ENCODE measurements at places on chromosomes 1 and 21.

GRCh38 chr1:77709727-77710126 is 27.3 kb upstream of the ZZZ3 start:
- DNase-seq: no peak

DNA sequence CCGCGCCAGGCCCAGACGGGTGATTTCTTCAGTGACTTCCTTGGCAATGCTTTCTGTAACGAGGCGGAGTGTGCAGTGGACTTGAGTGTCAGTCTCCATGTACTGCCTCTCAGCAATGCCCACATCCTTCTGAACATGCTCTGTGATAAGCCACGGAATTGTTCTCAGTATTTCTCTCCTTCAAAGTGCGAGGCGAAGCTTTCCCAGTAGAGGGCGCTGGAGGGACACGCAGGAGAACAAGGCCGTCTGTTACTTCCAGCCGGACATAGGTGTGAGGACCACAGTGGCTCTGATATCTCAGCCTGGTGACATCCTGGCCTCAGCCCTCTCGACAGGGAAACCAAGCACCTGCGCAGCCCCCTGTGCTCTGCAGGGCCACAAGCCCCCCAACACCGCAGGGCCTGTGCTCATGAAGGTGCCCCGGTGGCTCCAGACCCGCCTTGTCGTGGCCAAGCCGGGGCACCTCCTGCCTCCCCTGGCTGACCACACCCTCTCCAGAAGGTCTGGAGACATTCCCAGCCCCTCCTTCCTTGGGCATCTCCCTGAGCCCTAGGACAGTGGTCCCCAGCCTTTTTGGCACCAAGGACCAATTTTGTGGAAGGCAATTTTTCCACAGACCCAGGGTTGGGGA is 46.1 kb upstream of the BACE2 start:
- DNase-seq: no peak

DNA sequence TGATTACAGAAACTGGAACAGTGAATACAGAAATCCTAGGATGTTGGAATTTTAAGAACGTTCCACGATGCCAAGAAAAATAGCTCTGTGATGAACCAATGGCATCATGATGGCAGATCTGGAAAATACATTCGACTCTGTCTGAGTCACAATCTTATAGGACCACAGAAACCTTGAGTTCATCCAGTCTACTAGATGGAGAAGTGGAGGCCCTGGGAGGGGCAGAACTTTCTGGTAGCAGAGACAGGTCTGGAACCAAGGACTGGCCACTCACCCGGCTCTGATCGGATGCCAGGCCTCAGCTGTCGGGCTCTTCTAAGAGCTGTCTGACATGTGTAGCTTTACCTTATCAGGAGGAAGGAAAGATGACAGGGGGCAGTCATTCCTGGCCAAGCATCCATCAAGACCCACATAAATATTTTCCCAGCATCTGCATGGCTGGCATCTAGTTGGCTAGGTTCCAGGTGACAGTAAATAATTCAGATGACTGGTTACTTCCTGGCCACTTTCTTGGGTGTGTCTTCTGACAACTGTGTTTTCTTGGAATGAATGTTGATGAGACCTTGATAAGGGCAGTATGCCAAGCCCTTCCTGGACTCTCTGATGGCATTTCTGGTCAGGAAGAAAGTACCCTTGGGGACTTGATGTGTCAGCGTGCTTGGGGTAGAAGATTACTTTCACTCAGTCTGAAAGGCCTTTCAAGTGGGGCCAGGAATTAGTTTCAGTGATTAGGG is 72.6 kb upstream of the TRABD2B start:
- DNase-seq: no peak

GRCh38 chr1:59696421-59697115 is 118.2 kb upstream of the HOOK1 start:
- no peak for DNase-seq

- DNase-seq: no peak
These were observed 20.9 kb downstream of the TTLL7 start for GRCh38 chr1:83978056-83978455.

GRCh38 chr1:175877939-175878737 is 134.7 kb upstream of the TNR start:
- DNase-seq: no peak

- DNase-seq: no peak
These were observed 12.5 kb downstream of the IQGAP3 start for GRCh38 chr1:156559797-156560385.

- DNase-seq: no peak
These were observed 15.6 kb upstream of the RAP1A start for GRCh38 chr1:111603979-111604378.

- no peak for DNase-seq
These were observed 210.1 kb downstream of the FGGY start for GRCh38 chr1:59506952-59507351.

DNA sequence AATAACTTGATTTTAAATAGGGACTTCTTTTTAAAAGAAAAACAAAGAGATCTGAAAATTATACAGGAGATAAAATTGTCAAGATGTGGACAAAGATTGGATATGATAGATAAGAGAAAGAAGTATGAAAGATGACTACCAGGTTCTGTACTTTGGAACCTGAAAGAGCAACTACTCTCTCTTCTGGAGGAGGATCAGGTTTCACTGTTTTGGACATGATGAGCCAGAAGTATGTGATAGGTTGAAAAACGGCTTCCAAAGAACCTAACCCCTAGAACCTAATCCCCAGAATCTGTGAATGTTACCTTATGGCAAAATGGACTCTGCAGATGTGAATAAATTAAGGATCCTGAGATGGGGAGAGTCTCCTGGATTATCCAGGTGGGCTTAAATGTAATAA is 26.2 kb downstream of the RSBN1 start:
- DNase-seq: no peak

DNA sequence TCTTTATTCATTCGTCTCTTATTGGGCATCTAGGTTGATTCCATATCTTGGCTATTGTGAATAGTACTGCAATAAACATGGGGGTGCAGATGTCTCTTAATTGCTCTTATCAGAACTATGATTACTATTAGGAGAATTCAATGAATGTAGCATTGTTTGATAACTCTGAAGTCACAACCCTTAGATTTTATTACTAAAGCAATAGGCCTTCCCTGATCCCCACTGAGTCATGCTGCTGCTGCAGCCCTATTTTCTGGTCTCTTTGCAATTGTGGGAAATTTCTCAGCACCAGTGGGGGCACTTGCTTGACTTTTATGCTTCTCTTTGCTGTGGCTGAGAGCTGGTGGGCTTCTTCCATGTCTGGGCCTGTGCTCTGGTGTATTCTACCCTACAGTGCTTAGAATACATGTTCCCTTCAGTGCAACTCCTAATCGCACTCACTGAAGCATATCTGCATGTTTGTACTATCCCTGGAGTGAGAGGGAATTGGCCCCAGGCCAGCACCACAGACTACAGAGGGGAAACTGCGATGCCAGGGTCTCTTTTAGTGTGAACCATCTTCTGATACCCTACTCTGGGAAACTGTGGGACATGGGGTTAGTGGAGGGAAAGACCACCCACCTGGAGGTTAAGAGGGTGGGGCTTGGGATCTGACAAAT is 52.2 kb upstream of the ROR1 start:
- no peak for DNase-seq

GRCh38 chr1:233151861-233152260 is 143.7 kb downstream of the PCNX2 start:
- DNase-seq: no peak

- DNase-seq: no peak
These were observed 7.9 kb upstream of the ZRANB2 start for GRCh38 chr1:71088645-71089287.

GRCh38 chr1:157773493-157774350 is 3.2 kb downstream of the FCRL2 start:
- no peak for DNase-seq

DNA sequence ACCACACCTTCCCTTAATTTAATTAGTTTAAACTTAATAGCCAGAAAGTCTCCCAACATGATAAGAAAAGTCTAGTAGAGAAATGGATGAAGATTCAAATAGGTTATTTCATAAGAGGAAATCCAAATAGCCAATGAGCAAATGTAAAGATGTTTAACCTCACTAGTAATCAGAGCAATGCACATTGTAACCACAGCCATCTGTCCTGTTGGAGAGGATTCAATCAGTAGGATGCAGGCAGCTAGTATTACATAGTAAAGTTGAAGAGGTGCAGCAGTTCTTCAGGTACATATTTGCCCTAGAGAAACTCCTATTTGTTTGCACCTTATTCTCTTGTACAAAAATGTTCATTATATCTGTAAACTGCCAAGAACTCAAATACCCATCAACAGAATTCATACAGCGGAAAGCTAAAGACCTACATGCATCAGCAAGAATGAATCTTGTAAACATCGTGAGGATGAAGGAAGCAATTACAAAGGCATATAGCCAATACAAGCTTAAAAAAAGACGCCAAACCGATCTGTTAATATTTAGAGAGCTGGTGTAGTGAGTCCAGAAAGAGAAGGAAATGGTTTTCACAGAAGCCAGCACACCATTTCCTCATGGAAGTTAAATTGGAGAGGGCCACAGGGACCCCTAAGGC is 27.9 kb downstream of the DIP2A start:
- DNase-seq: no peak

DNA sequence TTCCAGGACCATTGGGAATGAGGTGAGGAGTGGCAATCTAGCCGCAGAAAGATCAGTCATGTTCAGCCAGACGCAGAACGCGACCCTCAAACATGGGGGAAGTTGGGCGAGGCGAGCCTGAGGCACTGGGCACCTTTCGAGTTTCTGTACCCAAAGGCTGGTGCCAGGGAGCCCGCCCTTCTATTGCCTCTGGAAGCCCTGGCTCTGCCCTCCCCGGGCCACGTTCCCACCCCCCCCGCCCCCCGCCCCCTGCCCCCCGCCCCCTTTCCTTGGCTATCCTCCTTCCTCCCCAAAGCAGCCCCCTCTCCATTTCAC is 2.2 kb upstream of the ZBTB7B start:
- no peak for DNase-seq

DNA sequence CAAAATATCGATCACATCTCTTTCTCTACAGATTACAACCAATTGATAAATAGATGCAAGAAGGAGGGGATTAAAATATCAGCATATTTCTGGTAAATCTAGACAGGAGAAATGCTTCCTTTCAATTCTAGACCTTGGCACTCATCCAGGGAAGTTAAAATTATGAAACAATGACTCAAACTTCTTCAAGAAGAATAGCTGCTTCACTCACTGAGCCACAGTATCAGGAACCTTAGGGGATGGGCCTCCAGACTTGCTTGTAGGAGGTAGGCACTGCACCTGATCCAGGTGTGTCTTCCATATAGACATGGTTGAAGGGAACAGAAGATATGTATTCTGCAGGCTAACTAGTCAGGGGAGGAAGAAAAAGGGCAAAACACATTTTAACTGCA is 9.8 kb downstream of the SLAMF7 start:
- DNase-seq: no peak

DNA sequence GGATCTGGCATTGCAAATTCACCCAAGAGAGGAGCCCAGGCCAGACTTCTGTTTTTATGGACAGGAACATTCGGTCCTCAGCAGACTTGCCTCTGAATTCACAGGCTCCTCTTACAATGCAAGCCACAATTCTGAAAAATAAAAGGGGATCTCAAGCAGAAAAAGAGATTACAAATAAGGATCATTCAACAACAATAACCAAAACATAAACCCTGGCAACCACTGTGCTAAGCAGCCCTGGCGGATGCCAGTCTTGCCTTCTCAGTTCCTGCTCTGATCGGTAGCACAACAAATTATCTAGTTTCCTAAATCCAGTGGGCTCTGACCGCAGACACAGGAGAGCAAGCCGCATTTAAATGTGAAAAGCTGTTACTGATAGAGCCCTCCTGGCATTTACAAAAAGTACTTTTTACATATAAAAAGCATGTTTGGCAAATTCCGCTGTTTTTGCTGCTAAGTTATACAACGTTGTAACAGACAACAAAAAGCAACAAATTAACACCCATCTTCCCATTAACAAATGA is 123.4 kb upstream of the FOXD3 start:
- DNase-seq: no peak
